Activated T-cell treated with anti-CD3 and anti-CD28 coated beads, Interleukin-2, amount 50 U/mL, for 24 hours (primary cell): ENCODE measurements at places on chromosomes 4 and X.

DNA sequence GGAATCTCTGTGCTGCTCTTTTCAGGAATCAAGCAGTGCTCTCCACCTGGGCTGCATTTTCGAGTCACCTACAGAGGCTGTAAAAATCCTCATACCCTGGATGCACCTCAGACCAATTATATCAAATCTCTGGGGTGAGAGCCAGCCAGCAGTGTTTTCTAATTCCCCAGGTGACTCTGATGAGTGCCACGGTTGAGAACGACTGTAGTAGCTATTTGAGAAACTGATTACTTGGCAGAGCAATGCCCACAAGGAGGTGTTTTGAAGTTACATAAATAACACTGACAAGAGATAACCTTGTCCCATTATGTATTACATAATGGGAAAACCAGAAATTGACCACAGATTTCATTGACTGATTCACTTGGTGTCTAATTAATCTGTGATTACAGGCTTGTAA lies 46.8 kb downstream of the CLCN4 start:
- no peak for DNase-seq

GRCh38 chr4:87354168-87355102 lies 31.8 kb upstream of the HSD17B13 start:
- no peak for DNase-seq

- DNase-seq, result no peak
Observed at GRCh38 chr4:116531870-116532269, 553.5 kb downstream of the TRAM1L1 start.

DNA sequence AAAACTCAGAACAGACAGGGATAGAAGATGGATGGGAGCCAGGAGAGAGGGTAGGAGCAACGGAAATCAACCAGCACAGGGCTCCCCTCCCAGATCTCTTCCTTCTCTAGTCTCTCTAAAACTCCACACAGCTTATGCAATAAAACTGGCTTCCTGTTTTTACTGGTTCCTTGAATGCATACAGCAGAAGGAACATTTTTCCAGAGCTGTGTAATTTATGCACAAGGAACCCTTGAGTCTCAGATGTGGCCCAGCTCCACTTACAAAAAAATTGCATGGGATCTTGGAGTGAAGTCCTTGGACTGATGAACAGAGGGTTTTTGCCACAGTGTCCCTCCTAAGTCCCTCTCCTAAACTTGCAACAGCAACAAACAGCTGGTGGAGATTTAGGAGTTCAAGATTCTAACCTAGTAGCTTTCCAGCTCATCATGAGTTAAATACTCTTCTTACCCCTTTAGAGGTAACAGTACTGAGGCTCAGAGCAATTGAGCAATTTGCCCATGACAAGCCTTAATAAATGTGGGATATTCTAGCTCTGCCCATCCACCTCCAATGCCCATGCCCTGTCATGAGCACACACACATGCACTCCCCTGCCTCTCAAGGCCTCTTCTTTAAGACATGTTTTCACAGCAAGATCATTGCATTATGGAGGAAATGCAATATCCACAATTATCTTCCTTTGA lies 18.4 kb upstream of the CC2D2A start:
- DNase-seq, result no peak

GRCh38 chrX:20743046-20743445 lies 476.3 kb upstream of the RPS6KA3 start:
- DNase-seq, result no peak

GRCh38 chr4:109432696-109433095 lies 919 bp upstream of the SEC24B start:
- DNase-seq, result no peak

DNA sequence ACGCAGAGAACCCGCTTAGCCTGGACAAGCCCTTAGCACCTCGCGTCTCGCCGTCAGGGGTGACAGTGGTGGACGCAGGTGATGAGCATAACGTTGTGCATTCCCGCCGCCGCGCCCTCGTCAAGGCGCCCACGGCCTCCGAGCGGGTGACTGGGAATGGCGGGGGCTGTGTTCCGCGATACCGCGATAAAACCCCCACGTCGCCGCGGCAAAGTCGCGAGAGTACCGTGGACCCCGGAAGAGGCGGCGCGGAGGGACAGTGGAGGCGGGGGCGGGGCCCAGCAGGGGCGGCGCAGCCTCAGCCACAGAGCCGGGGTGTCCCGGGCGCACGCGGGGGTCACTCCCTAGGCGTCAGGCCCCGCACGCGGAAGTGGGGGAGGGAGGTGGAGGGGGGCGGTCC lies 53.8 kb downstream of the ZFYVE28 start:
- DNase-seq, result peak; percentile 73

DNA sequence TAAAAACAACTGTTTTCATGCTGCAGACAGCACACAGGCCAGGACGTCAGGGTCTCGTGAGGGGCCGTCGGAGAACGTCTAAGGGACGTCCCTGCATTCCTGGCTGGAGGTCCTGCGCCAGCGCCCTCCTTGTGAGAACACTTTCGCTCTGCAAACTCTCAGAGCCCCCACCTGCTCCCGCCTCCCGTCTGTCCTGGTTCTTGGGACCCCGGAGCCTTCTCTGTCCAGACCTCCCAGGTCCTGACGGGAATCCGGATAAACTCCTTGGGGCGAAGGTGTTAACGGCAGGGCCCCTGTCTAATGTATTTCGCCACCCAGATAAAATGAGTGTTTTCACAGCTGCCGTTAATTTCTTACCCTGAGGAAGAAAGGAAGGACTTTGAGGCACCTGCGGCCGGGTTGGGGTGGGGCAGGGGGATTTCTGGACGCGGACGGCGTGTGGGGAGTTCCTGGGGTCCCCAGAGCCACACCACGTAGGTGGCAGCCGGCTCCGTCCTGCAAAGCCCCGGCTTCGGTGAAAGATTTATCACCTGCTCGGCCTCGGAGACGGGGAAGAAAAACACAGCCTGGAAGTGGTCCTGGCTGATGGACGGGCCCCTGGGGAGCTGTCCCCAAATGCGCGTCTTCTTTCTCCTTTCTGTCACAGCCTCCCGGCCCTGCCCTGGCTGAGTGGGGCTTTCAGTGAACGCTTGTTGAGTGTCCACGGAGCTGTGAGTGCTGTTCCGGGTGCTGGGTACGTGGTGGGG lies 35.1 kb upstream of the PPP2R3B start:
- DNase-seq, result no peak

DNA sequence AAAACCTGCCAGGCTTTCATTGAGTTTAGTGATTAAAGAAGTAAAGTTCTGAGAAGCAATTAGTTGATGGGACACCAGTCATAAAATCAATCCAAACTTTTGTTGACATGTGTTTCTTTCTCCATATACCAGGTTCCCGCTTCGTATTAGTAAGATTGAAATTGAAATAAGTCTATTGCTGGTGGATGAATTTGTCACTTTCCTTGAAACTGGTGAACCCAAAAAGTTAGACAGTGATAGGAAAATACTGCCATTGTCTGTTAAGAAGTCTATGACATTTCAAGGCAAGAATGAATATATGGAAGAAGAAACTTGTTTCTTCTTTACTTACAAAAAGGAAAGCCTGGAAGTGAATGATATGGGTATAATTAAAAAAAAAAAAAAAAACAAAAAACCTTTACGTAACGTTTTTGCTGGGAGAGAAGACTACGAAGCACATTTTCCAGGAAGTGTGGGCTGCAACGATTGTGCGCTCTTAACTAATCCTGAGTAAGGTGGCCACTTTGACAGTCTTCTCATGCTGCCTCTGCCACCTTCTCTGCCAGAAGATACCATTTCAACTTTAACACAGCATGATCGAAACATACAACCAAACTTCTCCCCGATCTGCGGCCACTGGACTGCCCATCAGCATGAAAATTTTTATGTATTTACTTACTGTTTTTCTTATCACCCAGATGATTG lies at the start of gene CD40LG:
Gene CD40LG, plus strand, starts transcription at position 482 of the 684 bp plus-strand sequence. Its CDS starts 91 bp downstream, at position 573.
- DNase-seq, result no peak

GRCh38 chr4:101065346-101065745 lies 282.0 kb downstream of the PPP3CA start:
- DNase-seq, result no peak
